ENCODE measurements at places on chromosomes 6 and 20. TPM values are rescaled to one million over a fixed set of nuclear protein-coding genes. Genes with fewer than 3 reads are reported as not detected.

DNA sequence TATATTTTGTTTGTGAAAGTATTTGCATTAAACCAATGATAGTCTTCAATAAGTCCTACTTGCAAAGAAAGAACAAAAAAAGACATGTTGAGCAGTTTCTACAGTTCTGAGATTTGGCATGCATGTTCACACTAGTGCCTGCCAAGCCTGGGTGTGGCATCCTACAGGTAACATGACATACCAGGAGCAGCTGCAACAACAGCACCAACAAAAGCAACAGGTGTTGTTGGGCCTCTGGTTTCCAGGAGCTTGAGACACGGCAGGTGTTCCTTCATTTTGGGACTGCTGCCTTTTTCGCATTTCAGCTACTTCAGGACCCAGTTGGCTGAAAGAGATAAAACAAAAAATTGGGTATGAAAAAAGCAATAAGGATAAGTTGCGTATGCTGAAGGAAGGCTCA is 41.2 kb upstream of the MTRF1L start:
- peak; percentile 75 for DNase-seq

- DNase-seq: no peak
Observed at GRCh38 chr6:168457653-168457934, 16.6 kb downstream of the SMOC2 start.

- no peak for DNase-seq
Observed at GRCh38 chr20:46359233-46359751, 47.1 kb downstream of the ELMO2 start.

GRCh38 chr6:52512199-52512598 is 64.7 kb downstream of the TRAM2 start:
- no peak for DNase-seq

- no peak for DNase-seq
Observed at GRCh38 chr6:143682805-143683204, 5.0 kb downstream of the PHACTR2 start.

DNA sequence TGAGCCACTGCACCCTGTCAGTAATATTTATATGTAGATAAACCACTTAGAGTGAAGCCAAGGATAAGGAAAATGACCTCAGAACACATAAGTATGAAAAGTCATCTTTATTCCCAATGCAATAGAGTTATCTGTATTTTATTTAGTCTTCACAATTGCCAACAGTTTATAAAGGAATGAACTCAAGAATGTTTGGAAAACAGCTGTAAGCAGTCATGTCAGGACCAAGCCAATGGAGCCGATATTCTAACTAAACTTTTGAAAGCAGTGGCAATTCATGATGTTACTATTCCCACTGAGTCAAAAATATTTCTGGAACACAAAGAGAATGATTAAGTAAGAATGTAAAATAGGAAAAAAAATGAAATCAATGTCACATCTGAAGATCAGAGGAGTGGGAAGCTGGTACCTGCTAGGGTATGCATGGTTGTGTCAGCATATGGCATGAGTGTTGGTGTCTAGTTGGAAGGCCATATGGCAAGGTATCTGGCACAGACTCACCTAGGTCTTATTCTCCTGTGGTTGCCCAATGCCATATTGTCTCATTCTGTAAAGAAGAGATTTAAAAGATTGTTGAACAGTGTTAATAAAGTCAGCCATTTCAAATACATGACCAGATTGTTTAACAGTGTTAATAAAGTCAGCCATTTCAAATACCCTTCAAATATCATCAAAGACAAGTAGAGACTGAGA is 118.2 kb downstream of the ADAT2 start:
- DNase-seq: no peak

GRCh38 chr6:3072798-3073197 is 4.5 kb downstream of the RIPK1 start:
- DNase-seq: no peak

GRCh38 chr20:11544029-11544678 is 373.5 kb upstream of the BTBD3 start:
- peak; percentile 11 for DNase-seq

GRCh38 chr6:21538186-21538798 is 55.3 kb upstream of the SOX4 start:
- no peak for DNase-seq

- DNase-seq: no peak
Observed at GRCh38 chr6:113112086-113112485, 745.1 kb upstream of the MARCKS start.

GRCh38 chr20:23139524-23139923 is 53.4 kb upstream of the CD93 start:
- DNase-seq: no peak

- DNase-seq: no peak
Observed at GRCh38 chr20:55456316-55456940, 548.9 kb downstream of the CBLN4 start.

DNA sequence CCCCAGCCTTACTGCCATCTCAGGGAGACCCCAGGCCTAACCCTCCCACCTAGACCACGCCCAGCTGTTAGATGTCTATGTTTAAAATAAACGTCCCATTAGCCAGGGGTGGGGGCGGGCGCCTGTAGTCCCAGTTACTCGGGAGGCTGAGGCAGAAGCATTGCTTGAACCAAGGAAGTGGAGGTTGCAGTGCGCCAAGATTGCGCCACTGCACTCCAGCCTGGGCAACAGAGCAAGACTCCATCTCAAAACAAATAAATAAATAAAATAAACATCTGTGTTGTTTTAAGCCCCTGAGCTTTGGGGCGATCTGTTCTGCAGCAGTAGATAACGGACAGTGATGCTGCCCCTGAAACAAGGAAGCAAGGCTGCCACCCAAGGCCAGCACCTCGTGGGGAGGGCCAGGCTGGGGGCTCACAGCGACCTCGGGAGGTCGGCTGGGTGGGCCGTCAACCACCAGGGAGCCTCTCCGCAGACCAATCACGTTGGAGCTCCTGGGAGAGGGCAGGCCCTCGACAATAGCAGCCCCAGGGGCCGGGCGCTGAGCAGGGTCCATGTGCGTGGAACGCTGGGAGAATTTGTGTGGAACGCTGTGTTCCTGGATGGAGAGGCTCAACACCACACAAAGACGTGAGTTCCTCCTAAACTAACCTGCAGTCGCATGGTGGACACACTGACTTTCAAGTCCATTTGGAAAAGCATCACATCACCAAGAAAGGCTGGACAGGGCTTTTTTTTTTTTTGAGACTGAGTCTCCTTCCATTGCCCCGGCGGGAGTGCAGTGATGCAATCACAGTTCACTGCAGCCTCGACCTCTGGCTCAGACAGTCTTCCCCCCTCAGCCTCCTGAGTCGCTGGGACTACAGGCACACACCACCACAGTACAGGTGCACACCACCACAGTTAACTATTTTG is 1.0 kb upstream of the HELZ2 start:
- no peak for DNase-seq

DNA sequence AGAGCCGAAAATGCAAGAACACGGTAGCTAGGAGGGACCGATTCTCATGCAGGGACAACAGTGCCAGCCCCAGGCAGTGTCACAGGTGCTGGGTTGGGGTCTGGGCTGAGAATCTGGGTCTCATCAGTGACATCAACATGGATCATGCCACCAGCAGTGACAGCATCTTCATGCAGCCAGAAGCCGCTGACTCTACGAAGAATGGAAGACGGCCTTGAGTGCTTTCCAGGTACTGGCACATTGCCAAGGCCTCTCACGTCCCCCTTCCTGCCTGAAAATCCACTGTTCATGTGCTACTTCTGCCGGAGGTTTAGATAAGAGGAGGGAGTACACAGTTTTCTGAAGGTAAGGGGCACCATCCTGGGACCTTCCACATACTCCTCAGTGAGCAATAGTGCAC is 141.1 kb upstream of the FOXQ1 start:
- DNase-seq: no peak

- DNase-seq: no peak
Observed at GRCh38 chr20:23228912-23229311, 121.7 kb upstream of the NXT1 start.

DNA sequence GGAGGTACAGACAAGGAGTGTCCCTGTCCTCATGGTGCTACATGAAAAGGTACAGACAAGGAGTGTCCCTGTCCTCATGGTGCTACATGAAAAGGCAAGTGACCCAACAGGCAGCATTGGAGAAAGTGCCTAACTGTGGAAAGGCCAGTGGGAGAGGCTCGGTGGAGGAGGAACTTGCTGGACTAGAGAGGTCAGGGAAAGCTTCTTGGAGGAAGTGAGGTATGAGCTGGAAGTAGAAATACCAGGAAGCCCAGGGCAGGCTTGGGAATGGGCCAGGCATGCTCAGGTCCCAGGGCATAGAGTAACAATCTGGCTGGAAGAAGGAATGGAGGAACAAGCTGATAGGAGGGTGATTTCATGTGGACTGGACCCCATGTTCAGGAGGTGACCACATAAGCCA is 59.8 kb upstream of the FNDC1 start:
- no peak for DNase-seq

DNA sequence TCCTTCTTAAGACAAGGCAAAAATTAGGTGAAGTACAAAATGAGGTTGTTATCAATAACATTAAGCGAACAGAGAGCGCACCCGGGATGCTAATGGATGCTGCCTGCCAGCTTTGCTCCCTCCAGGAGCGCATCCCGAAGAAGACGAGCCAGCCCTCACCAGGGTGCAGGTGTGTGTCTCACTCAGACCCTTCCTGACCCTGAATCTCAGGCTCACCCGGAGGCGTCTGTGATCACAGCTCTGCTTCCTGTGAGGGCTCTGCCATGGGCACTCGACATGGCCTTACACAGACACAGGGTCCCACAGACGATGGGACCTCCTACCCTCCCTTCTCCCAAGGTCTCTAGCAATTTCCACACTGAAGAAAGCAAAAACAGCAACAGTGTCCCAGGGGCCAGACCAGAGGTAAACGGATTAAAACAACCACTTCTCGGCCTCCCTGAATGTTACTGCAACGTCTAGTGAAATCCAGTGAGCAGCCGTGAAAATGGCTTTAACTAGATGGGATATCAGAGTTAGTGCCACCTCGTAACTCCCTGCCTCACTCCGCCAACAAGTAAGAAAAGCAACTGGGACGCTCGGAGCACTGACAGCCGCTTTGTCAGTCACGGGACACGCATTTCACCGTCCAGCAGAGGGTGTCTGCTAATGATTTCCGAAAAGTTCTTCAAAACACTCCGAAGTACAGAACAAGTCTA is 11.7 kb downstream of the ZBTB46 start:
- peak; percentile 47 for DNase-seq

- peak; percentile 16 for DNase-seq
Observed at GRCh38 chr6:14664112-14664601, 546.6 kb downstream of the CD83 start.

DNA sequence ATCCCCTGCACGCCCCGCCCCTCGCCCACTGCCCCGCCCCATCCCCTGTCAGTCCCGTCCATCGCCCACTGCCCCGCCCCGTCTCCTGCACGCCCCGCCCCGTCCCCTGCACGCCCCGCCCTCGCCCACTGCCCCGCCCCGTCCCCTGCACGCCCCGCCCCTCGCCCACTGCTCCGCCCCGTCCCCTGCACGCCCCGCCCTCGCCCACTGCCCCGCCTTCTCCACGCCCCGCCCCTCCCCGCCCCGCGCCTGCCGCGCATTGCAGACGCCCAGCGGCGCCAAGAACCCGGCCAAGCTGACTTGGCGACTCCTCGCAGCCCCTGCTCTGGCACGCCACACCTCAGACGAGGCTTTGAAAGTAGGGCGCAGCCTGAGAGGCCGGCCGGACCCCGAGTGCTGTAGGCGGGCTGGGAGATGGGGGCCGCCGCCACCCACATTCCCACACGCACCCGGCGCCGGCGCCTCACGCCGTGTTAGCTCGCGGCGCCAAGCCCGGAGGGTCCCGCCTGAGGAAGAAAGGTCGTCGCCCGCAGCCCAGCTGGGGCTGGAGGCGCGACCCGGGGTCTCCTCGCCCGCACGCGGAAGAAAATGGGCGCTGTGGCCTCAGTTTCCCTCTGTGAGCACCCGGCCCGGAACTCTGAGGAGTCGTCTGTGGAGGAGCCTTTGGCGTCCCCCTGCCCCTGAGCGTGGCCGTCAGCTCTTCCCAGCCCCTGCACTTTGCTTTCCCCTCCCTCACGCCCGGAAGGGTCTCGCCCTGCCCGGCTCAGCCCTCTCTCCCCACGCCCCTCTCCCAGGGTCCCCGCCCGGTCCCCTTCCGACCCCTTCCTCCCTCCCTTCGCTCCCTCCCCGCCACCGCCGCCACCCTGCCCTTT is at the start of gene RAD21L1:
TSS of gene RAD21L1 (plus strand) at position 262 of the 872 bp plus-strand sequence. CDS start 2,410 bp downstream, outside the sequence.
- peak; percentile 70 for DNase-seq

GRCh38 chr6:113699239-113699638 is 157.9 kb upstream of the MARCKS start:
- DNase-seq: no peak

- peak; percentile 8 for DNase-seq
Observed at GRCh38 chr20:48149902-48150301, 364.6 kb upstream of the SULF2 start.

- no peak for DNase-seq
Observed at GRCh38 chr6:129662406-129662766, 47.6 kb downstream of the ARHGAP18 start.

DNA sequence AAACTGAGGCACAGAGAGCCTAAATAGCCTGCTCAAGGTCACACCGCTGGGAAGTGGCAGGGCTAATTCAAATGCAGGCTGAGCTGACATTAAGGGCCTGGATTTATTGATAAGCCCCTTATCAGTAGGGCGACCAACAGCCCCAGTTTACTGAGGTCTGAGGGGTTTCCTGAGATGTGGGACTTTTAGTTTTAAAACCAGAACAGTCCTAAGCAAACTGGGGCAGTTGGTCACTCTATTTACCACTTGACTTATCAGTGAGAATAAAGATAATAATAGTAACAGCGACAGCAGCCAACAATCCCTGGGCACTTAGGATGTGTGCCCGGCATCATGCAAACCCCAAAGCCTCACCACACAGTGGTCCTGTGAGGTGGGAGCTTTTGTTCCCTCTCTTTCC is 27.6 kb downstream of the PREX1 start:
- no peak for DNase-seq

DNA sequence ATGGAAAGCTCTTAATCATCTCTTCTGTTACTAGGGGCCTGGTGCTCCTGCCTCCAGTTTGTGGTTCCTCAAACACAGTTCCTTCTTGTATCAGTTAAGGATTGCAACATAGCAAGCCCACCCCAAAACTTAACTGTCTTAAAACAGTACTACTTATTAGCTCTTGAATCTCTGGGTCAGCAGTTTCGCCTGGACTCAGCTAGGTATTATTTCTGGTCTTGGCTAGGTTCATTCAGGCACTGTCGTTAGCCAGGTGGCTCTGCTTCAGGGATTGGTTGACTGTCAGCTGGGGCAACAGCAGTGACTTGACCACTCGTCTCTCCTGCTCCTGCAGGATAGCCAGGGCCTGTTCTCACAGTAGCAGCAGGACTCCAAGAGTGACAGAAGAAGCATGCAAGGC is 30.0 kb upstream of the RALY start:
- no peak for DNase-seq

- DNase-seq: no peak
Observed at GRCh38 chr6:159074120-159074684, 29.4 kb upstream of the TAGAP start.

Gene SOX18
- total RNA-seq: 8.9 TPM

Gene TSBP1
- total RNA-seq: not detected

Gene SRMS
- 4.6 TPM for total RNA-seq

Gene HLA-DMB
- 21.3 TPM for total RNA-seq

Gene DLL1
- total RNA-seq: 26.6 TPM

Gene PRL
- not detected for total RNA-seq

Gene PSMB1
- total RNA-seq: 127 TPM

Gene LAMP5
- 0.27 TPM for total RNA-seq

Gene GRM1
- not detected for total RNA-seq

Gene PRKN
- 5.4 TPM for total RNA-seq

Gene LPA
- total RNA-seq: not detected

Gene SLC25A27
- 7.6 TPM for total RNA-seq

Gene PEDS1
- total RNA-seq: 21.4 TPM

All from left colon (tissue), 2 donors.